GM12892 (cell line): ENCODE measurements at places on chromosomes 6 and 20.

GRCh38 chr20:653110-653589 lies at the start of gene SRXN1:
TSS of gene SRXN1 (minus strand) at chr20:653200. CDS start at chr20:653185, 15 bp downstream.
- peak; percentile 89 for DNase-seq

DNA sequence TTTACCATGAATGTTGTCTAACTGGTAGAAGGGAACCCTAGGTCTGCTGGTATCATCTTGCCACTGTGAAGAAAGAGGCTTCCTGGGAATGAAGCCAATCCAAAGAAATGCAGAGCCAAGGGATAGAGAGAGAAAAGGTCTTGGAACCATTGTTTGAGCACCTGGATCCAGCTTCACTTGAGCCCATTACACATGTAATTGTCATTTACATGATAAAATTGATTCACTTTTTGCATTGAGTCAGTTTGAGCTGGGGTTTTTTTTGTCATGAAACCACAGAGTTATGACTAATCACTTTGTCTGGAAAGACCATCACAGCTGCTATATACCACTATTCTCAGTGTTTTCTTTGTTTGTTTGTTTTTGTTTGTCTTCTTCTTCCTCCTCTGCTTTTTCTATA lies 112.3 kb downstream of the CBLN4 start:
- DNase-seq, result no peak

- DNase-seq, result no peak
Observed at GRCh38 chr20:52972965-52973819, 1.0 kb downstream of the TSHZ2 start.

DNA sequence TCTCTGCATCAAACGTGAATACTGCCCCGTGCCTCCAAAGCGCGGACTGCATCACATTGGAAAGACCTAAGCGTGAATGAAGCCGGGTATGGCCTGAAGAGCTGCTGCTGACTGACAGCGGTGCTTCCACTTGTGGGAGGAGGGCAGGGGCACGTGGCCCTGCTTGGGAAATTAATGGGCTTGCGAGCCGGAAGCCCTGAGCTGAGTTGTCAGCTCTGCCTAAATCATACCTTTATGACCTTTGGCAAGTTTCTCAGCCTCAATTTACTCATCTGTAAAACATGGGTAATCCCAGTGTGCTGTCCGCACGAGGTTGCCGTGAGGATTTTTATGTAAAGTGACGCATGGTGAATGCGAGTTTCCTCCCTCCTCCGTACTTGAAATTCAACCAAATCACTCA lies 67.0 kb upstream of the FOXQ1 start:
- DNase-seq, result no peak

GRCh38 chr6:102075539-102075938 lies 682.0 kb downstream of the GRIK2 start:
- no peak for DNase-seq
